Bronchial smooth muscle cell (primary cell): ENCODE measurements at places on chromosomes 16 and 17. TPM values are rescaled to one million over a fixed set of nuclear protein-coding genes. Genes with fewer than 3 reads are reported as not detected.

The CNTD1 gene
- 0.16 and 0.94 TPM in 2 replicates for total RNA-seq

The KRTAP4-5 gene
- not detected in 2 replicates for total RNA-seq

The TNP2 gene
- total RNA-seq: not detected in 2 replicates

The COL1A1 gene
- 1,180 and 1,635 TPM in 2 replicates for total RNA-seq

The SENP3 gene
- total RNA-seq: 51.1 and 54.5 TPM in 2 replicates

The SHISA9 gene
- total RNA-seq: not detected in 2 replicates

The NPIPB9 gene
- total RNA-seq: 2.4 TPM in 1 of 2 replicates, not detected in the other

The MYL11 gene
- total RNA-seq: 0.95 TPM in 1 of 2 replicates, not detected in the other

The CDH5 gene
- under 0.01 and 0.09 TPM in 2 replicates for total RNA-seq

The CDC27 gene
- total RNA-seq: 70.2 and 78.7 TPM in 2 replicates

The ACSM2A gene
- not detected in 2 replicates for total RNA-seq

The C17orf100 gene
- 0.17 and 0.32 TPM in 2 replicates for total RNA-seq

The TBC1D3D gene
- total RNA-seq: 0.16 and 0.94 TPM in 2 replicates

The KCNG4 gene
- total RNA-seq: under 0.01 TPM in 1 of 2 replicates, not detected in the other

The CCDC78 gene
- total RNA-seq: 0.34 and 2.0 TPM in 2 replicates

The GSG1L gene
- total RNA-seq: not detected in 2 replicates

The STX1B gene
- total RNA-seq: 1.0 and 3.5 TPM in 2 replicates

The TEX14 gene
- total RNA-seq: under 0.01 TPM in 2 replicates

The CSH2 gene
- total RNA-seq: not detected in 2 replicates

The TBC1D26 gene
- under 0.01 and 0.09 TPM in 2 replicates for total RNA-seq

The TENT4B gene
- total RNA-seq: 6.1 and 6.2 TPM in 2 replicates

The ZACN gene
- under 0.01 TPM in 1 of 2 replicates, not detected in the other for total RNA-seq

The C17orf107 gene
- 3.2 and 3.5 TPM in 2 replicates for total RNA-seq

The CARD14 gene
- 0.26 and 0.47 TPM in 2 replicates for total RNA-seq

The C17orf113 gene
- 0.32 and 0.34 TPM in 2 replicates for total RNA-seq

The CSH1 gene
- total RNA-seq: not detected in 2 replicates

The CLDN7 gene
- total RNA-seq: 4.2 and 16.5 TPM in 2 replicates

The MEIOC gene
- total RNA-seq: under 0.01 TPM in 1 of 2 replicates, not detected in the other

The TP53TG3 gene
- total RNA-seq: 0.52 TPM in 1 of 2 replicates, not detected in the other

The TBX2 gene
- 26.5 and 31.3 TPM in 2 replicates for total RNA-seq

The ACSM5 gene
- total RNA-seq: not detected in 2 replicates

The MGAT5B gene
- total RNA-seq: 0.32 and 0.77 TPM in 2 replicates

The MRPL12 gene
- 3.5 and 7.6 TPM in 2 replicates for total RNA-seq

The MYH4 gene
- not detected in 2 replicates for total RNA-seq

The PRDM7 gene
- total RNA-seq: not detected in 2 replicates

The KRTAP3-1 gene
- not detected in 2 replicates for total RNA-seq

The UMOD gene
- not detected in 2 replicates for total RNA-seq

The MFAP4 gene
- 47.1 and 105 TPM in 2 replicates for total RNA-seq

The KCTD13 gene
- 3.9 and 5.0 TPM in 2 replicates for total RNA-seq

The IRX6 gene
- total RNA-seq: not detected in 2 replicates

The TP53TG3B gene
- total RNA-seq: not detected in 2 replicates

The SDK2 gene
- total RNA-seq: under 0.01 TPM in 2 replicates

The MYO19 gene
- total RNA-seq: 23.4 and 30.1 TPM in 2 replicates

The KRTAP2-1 gene
- total RNA-seq: not detected in 2 replicates

The KRT23 gene
- total RNA-seq: 0.16 and 1.1 TPM in 2 replicates

The TM4SF5 gene
- total RNA-seq: not detected in 2 replicates

The PRAC2 gene
- total RNA-seq: not detected in 2 replicates
